ENCODE measurements at places on chromosomes 6 and 20.

GRCh38 chr6:168305863-168306262, 13.7 kb downstream of the DACT2 start:
- no peak for DNase-seq

GRCh38 chr6:144664947-144665346, 379.8 kb downstream of the UTRN start:
- no peak for DNase-seq

DNA sequence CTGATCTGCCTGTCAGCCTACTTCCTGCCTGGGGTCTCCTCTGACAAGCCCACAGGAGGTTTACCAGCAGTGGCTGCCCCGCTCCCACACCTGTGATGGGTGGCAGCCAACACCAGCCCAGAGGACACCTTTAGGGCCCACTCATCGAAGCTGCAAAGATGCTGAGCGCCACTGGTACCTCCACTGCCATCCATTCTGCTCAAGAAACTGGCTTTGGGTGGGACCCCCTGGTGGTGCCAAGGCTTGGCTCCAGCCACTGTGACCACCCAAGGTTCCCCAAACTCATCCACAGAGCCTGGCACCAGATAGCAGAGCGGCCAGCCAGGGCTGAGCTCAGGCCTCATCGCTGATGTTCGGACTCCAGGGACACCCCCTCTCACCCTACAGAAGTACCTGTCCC, 42.5 kb downstream of the PREX1 start:
- no peak for DNase-seq

GRCh38 chr6:150203378-150203777, 60.5 kb downstream of the PPP1R14C start:
- no peak for DNase-seq

DNA sequence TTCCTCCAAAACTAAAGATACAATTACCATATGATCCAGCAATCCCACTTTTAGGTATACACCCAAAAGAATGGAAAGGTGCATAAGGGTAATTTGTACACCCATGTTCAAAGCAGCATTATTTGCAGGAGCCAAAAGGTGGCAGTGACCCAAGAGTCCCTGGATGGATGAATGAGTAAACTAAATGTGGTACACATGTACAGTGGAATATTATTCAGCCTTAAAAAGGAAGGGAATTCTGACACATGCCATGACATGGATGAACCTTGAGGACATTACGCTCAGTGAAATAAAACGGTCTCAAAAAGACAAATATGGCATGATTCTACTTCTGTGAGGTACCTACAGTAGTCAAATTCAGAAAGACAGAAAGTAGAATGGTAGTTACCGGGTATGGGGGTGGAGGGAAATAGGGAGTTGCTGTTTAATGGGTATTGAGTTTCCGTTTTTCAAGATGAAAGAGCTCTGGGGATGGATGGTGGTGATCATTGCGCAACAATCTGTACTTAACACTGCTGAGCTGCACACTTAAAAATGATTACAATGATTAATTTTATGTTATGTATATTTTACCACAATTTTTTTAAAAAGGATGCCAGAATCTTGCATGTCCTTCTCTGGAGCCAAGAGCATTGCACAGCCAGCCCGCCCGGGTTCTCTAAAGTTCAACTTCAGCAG, 518.9 kb upstream of the JARID2 start:
- peak; percentile 63 for DNase-seq

- peak; percentile 85 for DNase-seq
These were observed 1.1 kb upstream of the JAG1 start for GRCh38 chr20:10674684-10675449.

DNA sequence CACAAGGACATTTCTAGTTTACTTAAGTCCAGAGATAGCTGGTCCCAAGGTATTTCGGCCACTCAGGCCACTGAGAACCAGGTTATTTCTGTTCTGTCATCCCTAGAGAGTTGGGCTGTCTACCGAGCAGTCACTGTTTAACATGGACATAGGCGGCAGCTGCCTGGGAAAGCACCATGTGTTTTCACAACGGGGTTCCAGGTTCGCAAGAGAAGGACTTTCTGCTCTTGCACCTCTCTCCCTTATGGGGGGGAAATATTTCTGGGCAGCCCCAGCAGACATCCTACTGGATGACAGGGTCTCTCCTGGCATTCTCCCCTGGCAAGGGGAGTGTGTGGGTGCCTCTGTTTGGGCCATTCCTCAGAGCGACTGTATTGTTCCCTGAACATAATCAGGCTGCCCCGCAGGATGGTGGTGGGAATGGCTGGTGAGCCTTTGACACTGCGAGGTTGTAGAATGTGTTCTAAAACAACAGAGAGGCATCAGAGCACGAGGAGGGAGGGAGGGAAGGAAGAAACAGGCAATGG, 64.4 kb upstream of the DUSP22 start:
- no peak for DNase-seq

GRCh38 chr6:32983964-32984621, 15.7 kb downstream of the BRD2 start:
- no peak for DNase-seq

DNA sequence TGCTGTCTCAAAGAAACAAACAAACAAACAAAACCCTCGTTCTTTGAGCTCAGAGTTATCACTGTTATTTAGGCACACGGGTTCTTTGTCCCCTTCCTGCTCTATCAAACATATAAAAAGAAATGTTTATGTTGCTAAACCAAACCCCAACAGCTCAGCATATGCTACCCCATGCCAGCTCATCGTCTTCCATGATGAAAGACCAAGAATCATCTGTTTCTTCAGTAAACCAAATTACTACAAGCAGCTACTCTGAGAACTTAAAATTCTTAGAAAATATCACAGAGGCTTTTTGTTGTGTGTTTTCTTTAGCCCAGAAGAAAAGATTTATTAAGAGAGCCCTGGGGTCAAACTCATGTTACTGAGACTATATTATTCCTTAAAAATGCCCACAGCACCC, 4.7 kb downstream of the TRERF1 start:
- no peak for DNase-seq

DNA sequence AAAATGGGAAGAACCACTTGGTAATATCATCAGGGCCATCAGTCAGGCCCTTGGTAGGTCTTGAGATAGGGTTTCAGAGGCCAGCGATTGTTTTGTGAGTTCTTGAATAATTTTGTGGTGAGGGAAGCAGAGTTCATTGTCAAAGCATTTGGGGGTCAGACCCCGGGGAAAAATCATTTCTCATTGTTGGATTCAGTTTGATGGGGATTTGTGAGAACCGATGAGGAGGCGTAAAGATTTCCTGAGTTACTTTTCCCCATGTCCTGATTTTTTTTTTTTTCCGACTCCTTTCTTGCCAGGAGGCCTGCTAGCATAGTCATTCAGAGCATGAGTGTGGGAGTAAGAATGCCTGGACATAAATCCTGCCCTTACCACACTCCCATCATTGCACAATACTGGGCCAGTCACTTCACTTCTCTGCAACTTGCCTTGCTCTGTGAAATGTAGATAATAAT, 60.3 kb downstream of the TSHZ2 start:
- DNase-seq: no peak

GRCh38 chr20:4012589-4012988, 2.8 kb downstream of the RNF24 start:
- DNase-seq: no peak

- DNase-seq: no peak
These were observed 366.3 kb upstream of the EPHA7 start for GRCh38 chr6:93785694-93786030.

GRCh38 chr6:138410048-138410735, 6.2 kb downstream of the HEBP2 start:
- peak; percentile 36 for DNase-seq

DNA sequence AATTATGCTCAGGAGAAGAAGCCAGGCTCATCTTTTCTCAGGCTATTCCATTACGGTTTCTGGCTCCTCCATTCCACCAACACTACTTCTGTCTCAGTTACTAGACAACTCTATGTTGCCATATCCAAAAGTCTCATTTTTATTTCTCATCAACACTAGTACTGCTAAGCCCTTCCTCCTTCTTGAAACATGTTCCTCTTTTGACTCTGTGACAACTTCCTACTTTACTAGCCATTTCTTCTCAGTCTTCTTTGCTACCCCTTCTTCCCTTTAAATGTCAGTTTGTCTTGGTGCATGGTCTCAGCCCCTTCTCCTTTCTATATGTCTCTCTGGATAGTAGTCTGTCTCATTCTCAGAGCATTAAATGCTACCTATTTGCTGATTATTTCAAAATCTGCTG, 7.1 kb upstream of the ADGRG6 start:
- no peak for DNase-seq

DNA sequence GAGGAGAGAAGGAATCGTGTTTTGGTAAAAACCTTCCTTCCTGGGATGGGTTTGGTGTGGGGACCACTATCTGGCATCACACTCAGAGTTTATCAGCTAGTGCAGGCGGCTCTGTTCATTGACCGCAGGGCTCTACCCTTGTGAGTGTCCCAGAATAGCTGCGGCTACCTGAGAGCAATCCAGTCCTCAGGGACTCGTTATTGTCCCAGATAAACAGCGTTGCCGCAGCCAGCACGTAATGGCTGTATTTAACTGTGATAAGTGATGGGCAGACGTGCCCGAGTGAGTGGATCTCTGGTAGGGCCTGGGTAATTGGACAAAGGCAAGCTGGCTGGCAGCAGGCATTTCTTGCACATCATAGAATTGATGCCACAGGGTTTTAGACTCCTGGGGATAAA, 163.3 kb downstream of the SOBP start:
- no peak for DNase-seq

DNA sequence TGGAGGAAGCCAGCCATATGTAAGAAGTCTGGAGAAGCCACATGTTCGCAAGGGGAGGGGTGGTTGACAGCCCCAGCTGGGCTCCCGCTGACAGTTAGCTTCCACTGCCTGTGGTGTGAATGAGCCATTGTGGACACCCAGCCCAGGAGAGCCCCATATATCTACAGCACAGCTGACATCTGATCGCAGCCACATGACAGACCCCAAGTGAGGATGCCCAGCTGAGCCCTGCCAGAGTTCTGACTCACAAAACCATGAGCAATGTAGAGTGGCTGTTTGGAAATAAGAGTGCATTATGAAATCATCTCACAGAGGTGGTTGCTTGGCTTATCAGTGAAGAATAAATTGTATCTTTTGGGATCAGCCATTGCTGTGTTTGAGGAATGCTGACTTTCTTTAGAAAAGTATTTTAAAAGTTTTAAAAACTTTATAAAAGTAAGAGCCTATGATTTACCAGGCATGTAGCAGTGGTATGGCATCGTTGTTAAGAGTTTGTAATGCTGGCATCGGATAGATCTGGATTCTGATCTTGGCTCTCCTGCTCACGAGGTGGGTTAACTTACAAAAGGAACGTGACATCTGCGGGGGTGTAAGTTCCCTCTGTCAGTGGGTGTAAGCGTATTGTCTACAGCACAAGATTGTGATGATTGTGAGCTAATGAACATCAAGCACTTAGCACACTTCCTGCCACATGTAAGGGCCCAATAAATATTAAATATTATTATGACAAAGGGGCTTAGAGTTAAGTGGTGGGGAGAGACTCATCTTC, 24.1 kb downstream of the CFAP61 start:
- DNase-seq: no peak

DNA sequence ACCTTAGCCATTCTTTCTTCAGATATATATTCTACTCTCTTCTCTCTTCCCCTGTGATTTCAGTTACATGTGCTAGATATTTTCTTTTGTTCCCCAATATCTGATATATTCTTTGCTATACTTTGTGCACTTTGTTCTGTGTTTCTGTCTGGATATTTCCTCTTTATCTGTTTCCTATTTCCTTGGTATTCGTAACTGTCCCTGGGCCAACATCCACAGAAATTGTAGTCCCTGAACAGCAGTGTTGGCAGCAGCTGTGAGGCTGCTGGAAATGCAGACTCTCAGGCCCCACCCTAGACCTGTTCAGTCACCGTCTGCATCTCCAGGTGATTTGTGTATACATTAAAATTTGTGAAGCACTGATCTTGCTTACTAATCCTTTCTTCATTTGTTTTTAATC, 522.9 kb upstream of the SOX4 start:
- no peak for DNase-seq

- DNase-seq: no peak
These were observed 51.3 kb downstream of the ADNP start for GRCh38 chr20:50879649-50880550.

DNA sequence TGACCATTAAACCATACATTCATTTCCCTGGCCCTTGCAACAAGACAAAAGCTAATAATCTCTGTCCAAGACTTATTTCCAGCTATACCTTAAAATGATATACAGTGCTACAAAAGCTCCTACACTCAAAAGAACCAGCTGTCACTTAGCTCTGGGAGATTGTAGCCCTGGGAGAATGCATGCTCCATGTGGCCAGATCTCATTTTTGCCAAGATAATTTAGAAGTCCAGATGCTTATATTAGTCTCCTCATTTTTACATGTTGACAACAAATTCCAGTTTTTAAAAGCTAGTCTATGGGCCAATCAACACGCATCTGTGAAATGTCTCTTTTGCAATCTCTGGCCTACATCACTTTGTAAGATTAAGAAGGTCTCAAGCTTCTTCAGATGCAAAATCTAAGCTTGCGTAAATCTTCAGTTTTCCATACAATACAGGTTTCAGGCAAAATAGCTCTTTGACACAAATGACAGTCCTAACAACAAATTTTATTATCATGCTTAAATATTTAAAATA, 27.1 kb downstream of the TASP1 start:
- DNase-seq: no peak

- no peak for DNase-seq
These were observed 19.2 kb downstream of the KCNG1 start for GRCh38 chr20:51003753-51004152.

DNA sequence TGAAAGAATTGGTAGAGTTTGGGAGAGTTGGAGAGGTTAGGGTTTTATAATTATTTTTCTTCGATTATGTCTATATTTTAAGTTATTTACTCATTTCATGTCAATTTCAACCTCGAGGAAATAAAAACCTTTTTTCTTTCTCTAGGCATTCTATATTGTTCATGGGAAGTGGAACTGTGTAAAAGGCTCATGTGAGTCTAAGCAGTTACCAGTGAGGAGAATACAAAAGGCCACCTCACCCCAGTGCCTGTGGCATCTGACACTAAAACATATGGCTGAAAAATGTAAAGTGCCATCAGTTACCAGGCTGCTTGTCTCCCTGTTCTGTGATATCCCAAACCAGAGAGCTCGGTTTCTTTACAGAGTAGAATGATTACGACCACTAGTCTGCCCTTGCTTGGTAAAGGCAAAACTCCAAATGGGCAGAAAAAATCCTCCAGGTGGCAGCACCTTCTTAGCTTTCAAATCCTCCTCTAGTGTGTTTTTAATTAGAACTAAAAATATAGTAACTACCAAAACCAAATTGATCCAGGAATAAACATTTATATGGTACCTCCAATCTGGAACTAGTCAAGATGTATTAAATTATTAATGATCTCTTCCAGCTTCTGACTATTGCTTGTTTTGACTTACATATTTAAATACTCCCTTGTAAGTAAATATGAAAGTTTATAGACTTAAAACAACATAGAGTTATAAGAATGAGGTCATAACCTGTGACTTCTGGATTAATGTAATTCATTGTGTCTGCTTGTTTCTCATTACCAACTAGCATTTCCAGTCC, 122.6 kb upstream of the MCHR2 start:
- no peak for DNase-seq

- no peak for DNase-seq
These were observed 679.7 kb upstream of the ID4 start for GRCh38 chr6:19157486-19157885.

DNA sequence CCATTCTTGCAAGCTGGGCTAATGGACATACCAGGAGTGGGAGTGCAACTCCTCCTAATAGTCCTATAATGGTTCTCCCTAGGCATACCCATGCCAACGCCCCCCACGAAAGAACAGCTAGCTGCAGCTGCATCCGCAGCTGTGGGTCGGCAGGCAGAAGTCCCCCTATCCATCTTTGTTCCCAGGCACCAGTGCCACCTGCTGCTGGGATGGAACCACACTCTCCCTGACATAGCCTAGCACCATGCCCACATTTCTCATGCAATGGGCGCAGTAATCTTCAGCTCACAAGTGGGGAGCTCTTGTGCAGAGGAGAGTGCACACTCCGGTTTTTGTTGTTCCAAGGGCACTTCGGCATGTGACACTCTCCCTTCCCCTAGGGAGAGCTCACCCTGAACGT, 567.8 kb downstream of the GRIK2 start:
- no peak for DNase-seq
